ENCODE measurements at places on chromosomes 12 and 14.

GRCh38 chr12:45978108-45978507, 12.3 kb downstream of the SCAF11 start:
- DNase-seq = no peak

DNA sequence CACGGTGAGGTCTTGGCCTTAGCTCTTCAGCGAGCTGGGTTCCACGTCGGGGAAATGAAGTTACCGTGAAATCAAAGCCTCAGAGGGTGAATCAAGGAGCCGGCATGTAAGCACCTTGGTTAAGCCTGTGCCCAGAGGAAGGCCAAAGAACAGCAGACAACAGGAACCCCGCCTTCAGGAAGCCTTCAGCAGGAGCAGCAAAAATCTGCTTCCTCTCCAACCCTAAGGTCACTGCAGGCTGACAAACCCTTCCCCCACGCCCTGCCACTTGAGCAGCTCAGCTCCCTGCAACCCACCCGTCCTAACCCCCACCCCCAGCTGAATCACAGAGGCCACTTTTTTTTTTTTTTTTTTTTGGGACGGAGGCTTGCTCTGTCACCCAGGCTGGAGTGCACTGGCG, 72.9 kb upstream of the LTA4H start:
- DNase-seq = no peak

GRCh38 chr14:57199921-57200320, 68.8 kb downstream of the EXOC5 start:
- no peak for DNase-seq

DNA sequence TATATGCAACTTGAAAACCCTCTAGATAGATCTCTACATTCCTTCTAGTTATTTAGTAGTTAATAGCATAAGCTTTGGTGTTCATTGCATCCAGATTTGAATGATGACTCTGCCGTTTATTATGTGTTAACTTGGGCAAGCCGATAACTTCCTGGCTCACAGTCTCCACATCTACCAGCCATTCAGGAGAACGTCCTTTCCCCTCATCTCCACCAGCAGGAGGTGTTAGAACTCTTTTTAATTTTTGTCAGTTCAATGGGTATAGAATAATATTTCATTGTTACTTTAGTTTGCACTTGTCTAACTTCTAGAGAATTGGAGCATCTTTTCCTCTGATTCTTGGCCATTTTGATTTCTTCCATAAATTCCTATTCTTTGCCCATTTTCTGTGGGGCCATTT, 30.0 kb upstream of the WSCD2 start:
- no peak for DNase-seq

- no peak for DNase-seq
These were observed 123.8 kb downstream of the NPAS3 start for GRCh38 chr14:33062476-33062875.

Measured in right atrium auricular region (tissue), 2 donors.